ENCODE measurements at places on chromosomes 12 and 14.

DNA sequence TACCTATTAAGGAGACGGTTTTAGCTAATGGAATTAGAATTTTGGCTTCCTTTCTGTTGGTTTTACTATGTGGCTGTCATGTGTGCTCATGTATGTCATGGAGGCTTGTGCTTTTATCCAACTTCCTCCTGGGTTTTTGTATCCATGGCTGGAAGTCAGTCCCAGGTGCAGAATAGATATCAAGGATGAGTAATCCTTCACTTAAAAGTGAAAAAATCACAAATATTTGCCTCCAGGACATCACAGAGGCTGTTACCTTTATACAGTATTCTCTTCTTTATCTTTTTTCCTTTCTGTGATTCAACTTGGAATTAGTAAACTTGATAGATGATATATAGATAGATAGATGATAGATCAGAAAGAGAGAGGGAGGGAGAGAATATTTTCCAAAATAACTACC lies 706.8 kb downstream of the GALC start:
- peak; percentile 39 for DNase-seq

DNA sequence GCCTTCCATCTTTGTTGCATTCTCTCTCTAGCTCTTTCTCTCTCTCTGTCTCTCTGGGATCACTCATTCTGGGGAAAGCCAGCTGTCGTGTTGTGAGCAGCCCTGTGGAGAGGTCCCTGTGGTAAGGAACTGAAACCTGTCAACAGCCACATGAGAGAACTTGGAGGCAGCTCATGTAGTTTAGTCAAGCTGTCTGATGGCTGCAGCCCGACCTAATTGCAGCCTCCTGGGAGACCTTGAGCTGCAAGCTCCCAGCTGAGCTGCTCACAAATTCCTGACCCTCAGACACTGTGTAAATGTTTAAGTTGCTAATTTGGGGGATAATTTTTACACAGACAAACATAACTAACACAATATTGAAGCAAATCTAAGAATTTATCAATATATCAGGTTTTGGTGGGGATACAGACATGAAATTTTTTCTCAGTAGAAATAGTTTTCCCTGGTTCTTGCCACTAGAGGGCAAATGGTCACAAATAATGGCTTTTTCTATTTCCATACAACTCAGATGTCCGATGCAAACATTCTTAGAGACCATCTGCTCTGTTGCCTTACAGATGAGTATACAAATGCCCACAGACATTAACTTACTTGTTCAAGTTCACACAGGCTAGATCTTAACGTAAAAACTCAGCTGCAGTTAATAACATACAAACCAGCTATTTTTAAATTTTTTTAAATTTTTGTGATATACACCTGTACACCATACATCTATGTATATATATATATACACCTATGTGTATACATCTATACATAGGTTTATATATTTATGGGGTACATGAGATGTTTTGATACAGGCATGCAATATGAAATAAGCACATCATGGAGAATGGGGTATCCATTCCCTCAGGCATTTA lies 15.5 kb upstream of the KRR1 start:
- peak; percentile 59 for DNase-seq

- peak; percentile 55 for DNase-seq
These were observed 114.3 kb upstream of the PCED1B start for GRCh38 chr12:46965137-46965536.

DNA sequence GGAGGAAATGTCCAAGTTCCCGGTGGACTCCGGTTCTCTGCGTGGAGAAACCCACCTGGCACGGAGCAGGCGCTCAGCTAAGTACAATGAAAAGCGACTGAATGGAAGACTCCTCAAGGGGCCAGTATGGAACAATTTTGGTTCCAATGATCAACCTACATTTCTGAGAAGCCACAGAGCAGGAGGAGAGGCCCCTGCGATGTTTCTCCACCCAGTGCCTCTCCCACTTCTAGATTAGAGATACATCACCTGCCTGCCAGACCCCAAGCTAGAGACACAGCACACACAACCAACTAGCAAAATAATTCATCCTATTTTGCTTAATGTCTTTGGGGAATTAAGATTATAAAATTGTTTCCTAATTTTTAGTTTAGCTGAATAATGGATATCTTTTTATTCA lies 38.8 kb downstream of the ATG14 start:
- no peak for DNase-seq

DNA sequence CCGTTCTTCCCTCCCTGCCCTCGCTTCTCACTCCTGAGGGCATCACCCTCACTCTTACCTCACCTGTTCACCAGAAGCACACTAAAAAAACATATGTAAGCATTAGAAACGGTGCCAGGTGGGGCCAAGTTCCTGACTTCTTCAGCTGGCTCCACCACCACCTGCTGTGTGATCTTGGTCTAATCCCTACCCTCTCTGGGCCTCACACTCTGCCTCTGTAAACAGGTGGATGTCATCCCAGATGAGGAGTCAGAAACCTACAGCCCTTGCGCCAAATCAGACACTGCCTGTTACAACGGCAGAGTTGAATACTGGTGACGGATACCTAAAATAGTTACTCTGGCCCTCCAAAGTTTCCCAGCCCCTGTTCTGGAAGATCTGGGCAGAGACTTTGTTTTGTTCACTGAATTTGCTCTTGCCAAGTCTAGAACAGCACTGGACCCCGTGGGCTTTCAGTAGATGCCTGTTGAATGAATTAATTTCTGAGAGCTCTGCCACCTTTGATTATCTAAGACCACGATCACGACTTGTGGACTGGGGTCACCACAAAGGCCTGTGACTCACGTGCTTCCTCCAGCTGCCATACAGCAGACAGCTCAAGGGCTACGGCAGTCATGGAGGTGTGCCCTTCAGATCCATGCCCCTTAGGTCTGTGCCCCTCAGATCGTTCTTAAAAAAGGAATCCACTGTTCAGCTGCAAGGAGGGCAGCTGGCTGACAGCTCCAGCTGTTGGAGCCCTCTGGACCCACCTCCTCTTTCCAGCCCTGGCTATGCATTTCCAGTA lies 71.9 kb downstream of the GSC start:
- DNase-seq = no peak

DNA sequence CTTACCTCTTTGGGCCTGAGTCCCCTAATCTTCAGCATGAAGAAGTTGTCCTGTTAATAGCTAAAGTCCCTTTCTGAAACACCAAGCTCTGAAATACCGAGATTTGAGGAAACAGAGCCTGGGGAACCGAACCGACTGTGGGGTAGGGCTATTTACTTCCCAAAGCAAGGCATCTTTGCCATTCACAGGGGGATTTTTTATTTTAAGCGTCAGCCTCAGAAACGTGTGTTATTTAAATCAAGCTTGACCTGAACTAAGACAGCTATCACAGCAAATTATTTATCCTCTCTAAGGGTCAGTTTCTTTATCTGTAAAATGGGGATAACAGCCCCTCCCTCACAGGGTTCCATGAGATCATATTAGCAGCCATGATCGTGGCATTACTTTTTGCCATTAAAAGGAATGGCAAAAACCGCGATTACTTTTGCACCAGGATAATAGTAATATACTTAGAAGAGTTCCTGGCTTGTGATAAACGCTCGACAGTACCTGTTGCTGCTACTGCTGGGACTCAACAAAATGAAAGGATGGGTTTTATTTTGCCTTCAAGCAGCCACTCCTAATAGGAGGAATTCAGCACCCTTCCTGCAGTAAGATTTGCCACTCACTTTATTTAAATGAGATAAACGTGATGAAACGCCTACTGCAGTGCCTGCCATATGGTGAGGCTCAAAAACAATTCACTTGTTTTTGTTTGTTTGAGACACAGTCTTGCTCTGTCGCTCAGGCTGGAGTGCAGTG lies 1.3 kb upstream of the CORO1C start:
- no peak for DNase-seq

DNA sequence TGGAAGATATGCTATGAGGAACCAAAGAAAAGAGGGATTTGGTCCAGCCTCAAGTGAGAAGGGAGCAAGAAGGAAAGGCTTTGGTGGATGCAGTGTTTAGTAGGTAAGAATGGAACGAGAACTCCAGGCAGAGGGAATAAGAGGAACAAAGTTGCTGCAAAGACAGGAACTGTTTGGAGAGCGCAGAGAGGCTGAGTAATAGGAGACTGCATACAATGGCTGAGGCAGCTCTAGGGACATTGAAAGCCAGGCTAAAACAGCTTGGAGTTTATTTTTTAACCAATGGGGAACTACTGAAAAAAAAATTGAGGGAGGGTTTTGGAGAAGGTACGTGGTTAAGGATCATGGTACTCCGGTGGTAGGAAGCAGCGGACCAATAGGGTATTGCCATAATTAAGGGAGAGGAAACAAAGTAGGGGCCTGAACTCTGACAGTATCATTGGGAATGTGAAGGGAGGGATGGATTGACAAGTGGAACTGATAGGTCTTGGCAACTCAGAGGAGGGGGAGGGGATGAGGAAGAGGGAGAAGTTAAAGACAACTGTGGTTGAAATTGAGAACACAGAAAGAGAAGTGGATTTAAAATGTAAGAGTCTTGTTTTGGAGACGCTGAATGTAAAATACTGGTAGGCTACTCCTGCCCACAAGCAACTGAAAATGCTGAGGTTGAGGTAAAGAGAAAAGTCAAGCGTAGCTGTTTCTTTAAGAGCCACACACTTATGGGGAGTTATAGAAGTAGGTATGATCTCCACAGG lies 4.8 kb downstream of the ASCL4 start:
- DNase-seq = no peak

GRCh38 chr12:3600951-3601350 lies 109.9 kb downstream of the PRMT8 start:
- no peak for DNase-seq

- no peak for DNase-seq
These were observed 2.5 kb downstream of the USP44 start for GRCh38 chr12:95548539-95549391.

DNA sequence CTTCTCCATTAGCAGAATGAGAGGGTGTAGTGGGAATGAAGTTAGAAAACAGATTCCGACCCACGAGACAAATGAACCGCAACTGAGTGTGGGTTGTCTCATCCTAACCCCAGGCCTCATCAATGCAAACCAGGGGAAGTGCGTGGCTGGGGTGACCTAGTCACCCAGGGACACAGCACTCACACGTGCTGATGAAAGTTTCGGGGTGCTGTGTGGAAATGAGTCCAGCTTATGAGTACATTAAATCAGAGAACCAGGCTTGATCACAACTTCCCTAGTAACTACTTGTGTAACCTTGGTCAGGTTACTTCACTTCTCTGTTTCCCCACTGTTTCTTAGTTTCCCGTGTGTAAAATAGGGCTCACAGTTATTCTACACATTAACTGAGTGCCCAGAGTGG lies 95.4 kb upstream of the CDKN3 start:
- DNase-seq = no peak

DNA sequence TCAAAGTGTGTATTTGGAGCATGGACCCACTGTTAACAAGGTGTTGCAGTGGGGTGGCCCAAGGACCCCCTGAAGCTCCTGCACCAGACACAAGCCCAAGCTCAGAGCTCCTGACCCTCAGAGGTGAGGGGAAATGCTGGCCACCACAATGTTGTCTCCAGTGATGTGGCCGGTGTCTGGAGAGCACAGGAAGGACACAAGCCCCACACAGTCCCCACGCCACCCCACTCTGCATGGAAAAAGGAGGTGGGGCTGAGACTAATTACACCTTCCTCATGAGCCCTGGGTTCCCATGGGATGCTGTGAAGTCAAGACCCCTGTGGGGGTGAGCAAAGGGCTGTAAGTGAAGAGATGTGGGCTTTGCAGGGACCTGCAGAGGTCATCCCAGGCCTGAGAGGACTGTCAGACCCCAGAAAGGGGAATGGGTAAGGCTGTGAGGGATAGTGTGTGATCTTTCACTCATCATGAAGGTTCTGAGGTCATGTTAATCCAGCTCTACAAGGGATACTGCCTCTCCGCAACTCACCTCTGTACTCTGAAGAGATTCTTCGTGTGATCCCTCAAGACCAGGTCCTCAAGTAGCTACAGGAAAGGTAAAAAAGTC lies 136.3 kb upstream of the DHRS4 start:
- no peak for DNase-seq

GRCh38 chr12:7075518-7075917 lies 15.0 kb downstream of the C1S start:
- no peak for DNase-seq

- DNase-seq = peak; percentile 27
These were observed 218.9 kb downstream of the ADAMTS20 start for GRCh38 chr12:43332977-43333640.

GRCh38 chr14:90755661-90756304 lies 60.4 kb downstream of the TTC7B start:
- DNase-seq = no peak

- no peak for DNase-seq
These were observed 20.0 kb upstream of the DNAH10 start for GRCh38 chr12:123741937-123742572.

DNA sequence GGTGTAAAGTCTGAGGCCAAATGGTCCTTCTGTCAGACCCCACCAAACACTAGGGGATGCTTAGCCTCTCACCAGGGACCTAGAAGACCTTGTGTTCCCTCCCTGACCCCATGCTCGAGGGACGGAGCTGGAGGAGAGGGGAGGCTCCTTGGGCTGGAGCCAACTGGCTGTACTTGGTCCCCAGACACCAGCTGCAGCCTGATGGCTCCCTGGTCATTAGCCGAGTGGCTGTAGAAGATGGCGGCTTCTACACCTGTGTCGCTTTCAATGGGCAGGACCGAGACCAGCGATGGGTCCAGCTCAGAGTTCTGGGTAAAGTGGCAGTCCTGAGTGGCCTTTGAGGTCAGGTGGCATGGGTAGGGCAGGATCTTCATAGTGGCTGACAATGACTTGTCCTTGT lies 29.0 kb downstream of the PAPLN start:
- DNase-seq = no peak

GRCh38 chr14:42222924-42223471 lies 616.3 kb downstream of the LRFN5 start:
- DNase-seq = peak; percentile 72

DNA sequence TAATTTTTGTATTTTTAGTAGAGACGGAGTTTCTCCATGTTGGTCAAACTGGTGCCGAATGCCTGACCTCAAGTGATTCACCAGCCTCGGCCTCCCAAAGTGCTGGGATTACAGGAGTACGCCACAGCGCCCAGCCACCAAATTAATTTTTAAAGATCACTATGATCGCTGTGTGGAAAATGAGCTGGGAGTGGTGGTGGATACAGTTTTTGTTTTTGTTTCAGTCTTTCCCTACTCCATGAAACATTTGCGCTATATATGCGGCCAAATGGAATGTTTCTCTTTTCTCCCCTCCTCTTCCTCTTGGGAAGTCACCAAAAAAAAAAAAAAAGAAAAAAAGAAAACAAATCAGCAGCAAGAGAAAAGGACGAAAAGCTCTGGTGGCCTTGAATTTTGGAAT lies 20.8 kb upstream of the P2RX4 start:
- DNase-seq = no peak

All from epithelial cell of esophagus (primary cell).